ENCODE measurements at places on chromosomes 4 and X. TPM values are rescaled to one million over a fixed set of nuclear protein-coding genes. Genes with fewer than 3 reads are reported as not detected.

COX7B2 gene
- total RNA-seq, result not detected

ASMTL gene
- 33.8 TPM for total RNA-seq

GLOD5 gene
- not detected for total RNA-seq

CC2D2A gene
- 0.60 TPM for total RNA-seq

KLHL4 gene
- total RNA-seq, result not detected

- no peak for DNase-seq
- H3K4me3 ChIP-seq, result no peak overlapping the region
- no peaks in the 10 kb centered on the region for H3K4me1 ChIP-seq
- no peaks in the 10 kb centered on the region for H3K27me3 ChIP-seq
Measured at GRCh38 chr4:176838601-176839433, 46.1 kb upstream of the VEGFC start.

DNA sequence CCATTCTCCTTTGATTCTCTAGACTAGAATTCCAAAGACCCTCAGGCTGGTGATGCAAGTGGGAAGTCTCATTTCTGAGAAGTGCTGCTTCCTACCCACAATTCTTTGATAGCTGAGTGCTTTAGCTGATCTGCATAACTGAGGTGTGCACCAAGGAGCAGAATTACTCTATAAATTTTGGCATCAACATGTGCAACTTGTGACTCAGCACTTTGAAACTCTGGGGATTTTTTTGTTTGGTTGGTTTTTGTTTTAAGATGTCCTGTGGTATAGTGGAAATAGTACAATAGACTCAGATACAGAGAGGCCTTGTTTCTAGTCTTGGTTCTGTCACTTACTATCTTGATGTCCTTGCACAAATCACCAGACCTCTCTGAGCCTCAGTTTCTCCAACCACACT, 148.4 kb downstream of the AR start:
- no peak overlapping the region for H3K27ac ChIP-seq
- DNase-seq, result no peak
- no peak overlapping the region for H3K4me3 ChIP-seq
- no peaks in the 10 kb centered on the region for H3K36me3 ChIP-seq
- no peaks in the 10 kb centered on the region for H3K4me1 ChIP-seq

DNA sequence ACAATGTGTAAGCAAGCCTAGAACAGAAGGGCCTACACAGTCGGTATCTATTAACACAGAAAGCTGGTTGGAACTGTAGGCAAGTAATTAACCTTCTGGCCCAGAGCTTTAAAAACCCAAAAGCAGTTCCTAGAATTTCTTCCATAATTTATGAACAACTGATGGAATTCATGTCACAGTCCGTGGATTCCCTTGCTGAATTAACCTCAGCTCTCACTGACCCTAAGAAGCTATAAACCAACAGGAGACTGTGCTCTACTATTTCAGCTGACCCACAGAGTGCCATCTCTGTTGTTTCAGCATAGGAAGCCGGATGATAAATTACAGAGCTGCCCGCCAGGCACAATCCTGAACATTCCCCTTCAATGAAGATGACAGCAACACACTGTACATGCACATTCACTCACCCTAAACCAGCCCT, 157.3 kb downstream of the PRDM5 start:
- H3K36me3 ChIP-seq, result no peaks in the 10 kb centered on the region
- no peak overlapping the region for H3K4me3 ChIP-seq
- H3K27ac ChIP-seq, result no peak overlapping the region
- H3K4me1 ChIP-seq, result no peaks in the 10 kb centered on the region

DNA sequence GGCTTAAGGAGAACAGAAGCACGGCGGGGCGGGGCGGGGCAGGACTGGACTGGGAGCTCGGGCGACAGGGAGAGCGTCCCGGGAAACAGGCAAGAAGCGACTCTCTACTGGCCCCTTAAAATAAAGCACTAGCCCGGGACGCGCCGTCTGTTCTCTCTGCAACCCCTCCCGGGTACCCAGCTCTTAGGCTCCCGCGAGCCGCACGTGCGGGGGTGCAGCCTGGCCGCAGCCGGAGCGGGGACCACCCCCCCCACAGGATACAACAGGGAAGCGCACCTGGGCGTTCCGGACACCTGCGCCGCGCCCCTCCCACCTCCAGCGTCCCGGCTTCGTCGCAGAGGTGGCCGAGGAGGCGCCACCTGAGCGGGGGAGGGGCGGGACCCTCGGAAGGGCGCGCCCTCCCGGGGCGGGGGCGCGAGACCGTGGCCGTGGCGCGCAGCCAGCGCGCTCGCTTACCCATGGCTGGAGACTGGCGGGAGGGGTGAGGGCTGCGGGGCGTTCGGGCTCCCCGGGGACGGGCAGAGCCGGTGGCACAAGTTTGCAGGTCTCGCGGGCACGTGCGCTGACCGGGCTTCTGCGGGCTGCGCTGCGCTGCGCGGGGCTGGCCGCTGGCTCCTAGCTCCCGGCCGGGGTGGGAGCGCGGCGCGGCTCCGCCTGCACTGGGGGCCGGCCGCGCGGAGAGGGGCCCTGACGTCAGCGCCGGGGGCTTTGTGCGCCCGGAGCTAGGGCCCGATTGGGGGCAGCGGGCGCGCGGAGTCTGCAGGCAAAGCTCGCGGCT, 91.5 kb downstream of the GEMIN8 start:
- H3K4me3 ChIP-seq, result peak overlapping the region; percentile 53
- no peak overlapping the region for H3K27ac ChIP-seq
- no peaks in the 10 kb centered on the region for H3K36me3 ChIP-seq
- peaks cover 21% of the 10 kb centered on the region for H3K27me3 ChIP-seq
- no peak for DNase-seq

DNA sequence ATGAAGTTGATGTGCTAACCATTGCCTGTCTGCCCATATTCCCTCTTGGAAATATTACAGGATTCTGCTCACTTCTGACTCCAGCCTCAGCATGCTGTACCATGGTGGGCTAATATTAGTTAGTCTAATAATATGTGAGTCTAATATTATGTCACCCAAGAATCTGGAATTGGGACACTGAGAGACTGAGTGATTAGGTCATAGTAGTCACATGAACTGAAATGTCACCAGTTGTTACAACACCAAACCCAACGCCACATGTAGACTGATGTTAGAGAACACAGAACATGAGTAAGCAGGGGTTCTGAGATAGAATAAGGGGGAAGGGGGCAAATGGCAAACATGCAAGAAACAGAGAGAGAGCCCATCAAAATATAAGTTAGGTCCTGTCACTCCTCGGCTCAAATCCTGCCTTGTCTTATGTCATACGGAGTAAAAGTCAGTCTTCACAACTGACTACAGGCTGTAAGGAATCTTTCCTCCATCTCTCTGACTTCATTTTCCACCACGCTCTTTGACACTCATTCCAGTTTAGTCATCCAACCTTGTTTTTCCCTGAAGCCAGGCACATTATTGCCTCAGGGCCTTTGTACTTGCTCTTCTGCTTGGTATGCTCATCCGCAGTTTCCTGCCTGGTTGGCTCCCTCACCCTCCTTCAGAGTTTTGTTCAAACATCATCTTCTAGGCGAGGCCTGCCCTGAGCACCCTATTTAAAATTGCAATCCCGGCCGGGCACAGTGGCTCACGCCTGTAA, 9.6 kb upstream of the SLAIN2 start:
- no peak overlapping the region for H3K4me3 ChIP-seq
- no peak for DNase-seq
- H3K27ac ChIP-seq, result no peak overlapping the region
- H3K4me1 ChIP-seq, result peaks cover 2% of the 10 kb centered on the region
- peaks cover 13% of the 10 kb centered on the region for H3K27me3 ChIP-seq

DNA sequence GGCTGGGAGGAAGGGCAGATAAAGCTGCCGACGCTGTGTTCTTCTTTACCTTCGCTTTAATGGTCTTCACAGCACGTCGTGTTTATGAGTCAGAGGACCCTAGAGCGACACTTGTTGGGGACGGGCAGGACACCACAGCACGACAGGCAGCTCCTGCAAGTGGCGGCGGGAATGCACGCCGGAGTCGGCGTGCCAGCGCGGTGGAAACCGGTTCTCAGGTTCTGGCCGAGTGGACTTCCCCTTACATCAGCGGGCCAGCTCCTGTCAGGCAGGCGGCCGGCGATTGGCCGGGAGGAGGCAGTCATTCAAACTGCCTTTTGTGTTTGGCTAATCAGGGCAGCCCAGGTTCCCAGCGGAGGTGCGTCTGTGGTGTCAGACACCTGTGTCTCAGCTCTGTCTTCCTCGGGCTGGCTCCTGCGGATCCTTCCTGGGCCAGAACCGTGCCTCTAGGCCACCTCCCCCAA, 150.9 kb downstream of the SHROOM3 start:
- no peaks in the 10 kb centered on the region for H3K4me1 ChIP-seq
- H3K27ac ChIP-seq, result peak overlapping the region; percentile 74
- peaks cover 5% of the 10 kb centered on the region for H3K36me3 ChIP-seq
- no peak for DNase-seq

- H3K4me3 ChIP-seq, result no peak overlapping the region
- H3K36me3 ChIP-seq, result no peaks in the 10 kb centered on the region
- H3K27ac ChIP-seq, result no peak overlapping the region
- H3K4me1 ChIP-seq, result no peaks in the 10 kb centered on the region
- no peak for DNase-seq
Measured at GRCh38 chr4:59597536-59598329, 1602.4 kb upstream of the ADGRL3 start.

GRCh38 chr4:86582410-86582809, 11.7 kb upstream of the PTPN13 start:
- H3K4me1 ChIP-seq, result peaks cover 19% of the 10 kb centered on the region
- H3K4me3 ChIP-seq, result peak overlapping the region; percentile 66
- no peak for DNase-seq
- no peak overlapping the region for H3K27ac ChIP-seq

DNA sequence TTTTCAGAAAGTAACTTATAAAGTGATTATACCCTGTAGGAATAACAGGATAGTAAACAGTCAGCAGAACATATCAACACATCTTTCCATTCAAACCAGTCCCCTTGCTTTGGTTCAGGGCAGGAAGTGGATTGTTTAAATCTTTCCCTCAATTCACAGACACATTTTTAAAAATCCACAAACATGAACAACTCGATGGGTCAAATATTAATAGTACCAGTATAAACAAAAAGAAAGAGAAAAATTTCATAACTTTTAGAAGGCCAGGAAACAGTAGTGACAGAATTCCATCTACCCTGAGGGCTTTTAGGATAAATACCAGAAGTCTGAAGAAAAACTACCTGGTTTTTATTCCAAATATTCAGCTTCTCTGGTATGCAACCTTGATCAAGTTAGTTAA, 1072.8 kb upstream of the PABPC4L start:
- H3K4me1 ChIP-seq, result no peaks in the 10 kb centered on the region
- H3K27me3 ChIP-seq, result no peaks in the 10 kb centered on the region
- H3K36me3 ChIP-seq, result no peaks in the 10 kb centered on the region
- no peak overlapping the region for H3K27ac ChIP-seq
- H3K4me3 ChIP-seq, result no peak overlapping the region

DNA sequence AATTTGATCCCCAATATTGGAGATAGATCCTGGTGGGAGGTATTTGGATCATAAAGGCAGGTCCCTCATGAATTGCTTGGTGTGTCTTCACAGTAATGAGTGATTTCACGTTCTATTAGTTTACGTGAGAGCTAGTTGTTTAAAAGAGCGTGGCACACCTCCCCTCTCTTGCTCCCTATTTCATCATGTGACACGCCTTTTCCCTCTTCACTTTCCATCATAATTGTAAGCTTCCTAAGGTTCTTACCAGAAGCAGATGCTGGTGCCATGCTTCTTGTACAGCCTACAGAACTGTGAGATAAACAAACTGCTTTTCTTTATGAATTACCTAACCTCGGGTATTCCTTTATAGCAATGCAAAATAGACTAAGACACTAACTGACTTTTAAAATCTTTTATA, 34.0 kb upstream of the FMR1 start:
- no peaks in the 10 kb centered on the region for H3K4me1 ChIP-seq
- no peak overlapping the region for H3K27ac ChIP-seq
- H3K4me3 ChIP-seq, result no peak overlapping the region
- H3K36me3 ChIP-seq, result no peaks in the 10 kb centered on the region
- no peaks in the 10 kb centered on the region for H3K27me3 ChIP-seq

- no peak overlapping the region for H3K27ac ChIP-seq
- no peaks in the 10 kb centered on the region for H3K4me1 ChIP-seq
- no peak overlapping the region for H3K4me3 ChIP-seq
- peaks cover 5% of the 10 kb centered on the region for H3K27me3 ChIP-seq
- DNase-seq, result no peak
- H3K36me3 ChIP-seq, result peaks cover 5% of the 10 kb centered on the region
Measured at GRCh38 chr4:183635741-183636140, 23.2 kb downstream of the RWDD4 start.

GRCh38 chr4:172155838-172156345, 342.7 kb downstream of the GALNTL6 start:
- H3K36me3 ChIP-seq, result no peaks in the 10 kb centered on the region
- no peaks in the 10 kb centered on the region for H3K27me3 ChIP-seq
- H3K27ac ChIP-seq, result no peak overlapping the region
- no peak for DNase-seq

GRCh38 chr4:79281566-79282359, 44.1 kb downstream of the NAA11 start:
- H3K36me3 ChIP-seq, result no peaks in the 10 kb centered on the region
- no peak for DNase-seq
- H3K27ac ChIP-seq, result no peak overlapping the region
- H3K4me3 ChIP-seq, result no peak overlapping the region
- H3K4me1 ChIP-seq, result no peaks in the 10 kb centered on the region
- H3K27me3 ChIP-seq, result no peaks in the 10 kb centered on the region

- H3K27ac ChIP-seq, result peak overlapping the region; percentile 90
- no peaks in the 10 kb centered on the region for H3K27me3 ChIP-seq
Measured at GRCh38 chr4:52619591-52619931, 39.5 kb downstream of the USP46 start.

DNA sequence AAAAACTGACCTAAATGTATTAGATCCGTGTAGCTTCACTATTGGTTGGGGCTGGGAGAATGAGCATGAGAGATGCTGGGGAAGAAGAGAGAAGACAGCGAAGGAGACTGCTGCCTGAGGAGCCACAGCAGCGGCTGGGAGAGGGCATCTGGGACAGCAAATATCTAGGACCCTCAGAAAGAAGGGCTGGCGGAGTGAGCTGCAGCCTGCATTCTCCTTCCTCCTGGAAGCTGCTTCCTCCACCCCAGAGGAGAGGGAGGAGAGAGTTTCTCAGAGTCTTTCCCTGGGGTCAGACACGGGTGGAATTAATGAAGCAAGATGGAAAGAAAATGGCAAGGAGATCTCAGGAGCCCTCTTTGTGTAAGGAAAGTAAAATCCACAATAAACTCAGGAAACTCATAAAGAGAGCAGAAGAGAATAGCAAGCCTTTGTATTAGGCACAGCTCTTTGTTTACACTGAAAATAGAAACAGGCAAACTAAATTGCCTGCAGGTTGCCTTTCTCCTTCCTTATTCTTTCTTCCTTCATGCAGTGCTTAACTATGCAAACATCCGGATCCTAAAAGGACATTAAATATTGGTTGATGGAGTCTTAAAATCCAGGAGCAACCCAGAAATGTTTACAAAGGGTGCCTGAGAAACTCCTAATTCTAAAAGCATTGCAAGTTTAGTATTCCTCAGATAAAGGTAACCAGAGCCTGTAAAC, 130.3 kb upstream of the GALNT7 start:
- no peak overlapping the region for H3K27ac ChIP-seq
- no peak for DNase-seq
- no peaks in the 10 kb centered on the region for H3K36me3 ChIP-seq
- H3K4me3 ChIP-seq, result no peak overlapping the region
- peaks cover 32% of the 10 kb centered on the region for H3K27me3 ChIP-seq
- peaks cover 5% of the 10 kb centered on the region for H3K4me1 ChIP-seq
